ENCODE measurements at places on chromosomes 2 and 18.

DNA sequence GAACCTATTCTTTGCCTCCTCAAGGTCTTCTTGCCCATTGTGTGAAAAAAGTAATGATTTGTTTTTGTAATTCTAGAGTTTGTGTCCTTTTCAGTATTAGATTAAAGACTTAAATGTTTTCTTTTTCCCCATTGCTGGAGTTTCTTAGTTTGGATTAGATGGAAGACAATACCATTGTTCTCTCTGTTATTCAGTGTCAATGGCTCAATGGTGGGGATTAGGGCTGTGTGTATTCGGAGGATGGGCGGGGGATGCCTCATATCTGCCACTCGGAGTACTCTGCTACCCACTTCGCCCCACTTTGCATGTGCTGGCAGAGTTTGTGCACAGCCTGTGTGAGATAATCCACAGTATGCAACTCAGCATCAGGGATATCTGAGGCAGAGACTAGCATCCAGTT, 90.1 kb downstream of the KLHL29 start:
- DNase-seq: no peak

GRCh38 chr2:160660741-160661140, 167.1 kb upstream of the RBMS1 start:
- no peak for DNase-seq

GRCh38 chr2:24261441-24261840, 86.6 kb downstream of the FAM228A start:
- DNase-seq: no peak

DNA sequence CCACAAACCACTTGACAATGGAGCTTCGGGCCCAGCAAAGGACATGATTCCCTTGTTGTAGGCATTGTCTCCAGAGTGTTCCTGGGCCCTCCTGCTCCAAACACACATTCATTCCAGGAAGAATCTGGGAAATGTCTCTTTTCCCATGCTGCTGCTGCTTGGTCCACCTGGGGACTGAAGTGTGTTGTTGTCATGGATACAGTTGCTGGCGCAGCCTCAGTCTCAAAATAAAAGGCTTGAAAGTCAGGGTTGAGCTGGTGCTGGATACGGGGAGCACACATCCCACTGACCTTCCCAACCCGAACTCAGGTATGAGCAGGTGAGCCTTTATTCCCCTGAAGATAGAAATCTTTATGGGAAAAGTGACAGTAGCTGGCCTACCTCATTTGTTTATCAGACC, 30.6 kb upstream of the SPP2 start:
- DNase-seq: no peak

DNA sequence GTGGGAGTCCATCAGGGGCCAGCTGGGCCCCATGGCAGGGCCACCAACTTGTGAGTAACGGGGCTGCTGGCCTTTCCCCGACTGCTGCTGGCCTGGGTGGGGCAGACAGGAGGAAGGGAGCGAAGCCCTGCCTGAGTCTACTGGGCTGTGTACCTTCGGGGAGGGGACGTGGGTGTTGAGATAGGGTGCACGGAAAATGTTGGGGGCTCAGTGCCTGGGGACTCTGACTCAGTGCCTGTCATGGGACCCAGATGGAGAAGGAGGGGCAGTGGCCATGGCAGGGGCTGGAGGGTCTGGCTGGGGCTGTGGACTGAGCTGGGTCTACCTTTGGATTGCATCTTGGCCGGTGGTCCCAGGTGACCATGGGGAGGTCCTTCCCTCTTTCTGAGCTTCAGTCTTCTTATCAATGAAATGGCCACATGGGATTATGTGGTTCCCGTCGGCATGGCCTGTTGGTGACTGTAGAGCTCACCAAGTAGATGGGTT, 4.0 kb downstream of the SLC4A3 start:
- DNase-seq: no peak

DNA sequence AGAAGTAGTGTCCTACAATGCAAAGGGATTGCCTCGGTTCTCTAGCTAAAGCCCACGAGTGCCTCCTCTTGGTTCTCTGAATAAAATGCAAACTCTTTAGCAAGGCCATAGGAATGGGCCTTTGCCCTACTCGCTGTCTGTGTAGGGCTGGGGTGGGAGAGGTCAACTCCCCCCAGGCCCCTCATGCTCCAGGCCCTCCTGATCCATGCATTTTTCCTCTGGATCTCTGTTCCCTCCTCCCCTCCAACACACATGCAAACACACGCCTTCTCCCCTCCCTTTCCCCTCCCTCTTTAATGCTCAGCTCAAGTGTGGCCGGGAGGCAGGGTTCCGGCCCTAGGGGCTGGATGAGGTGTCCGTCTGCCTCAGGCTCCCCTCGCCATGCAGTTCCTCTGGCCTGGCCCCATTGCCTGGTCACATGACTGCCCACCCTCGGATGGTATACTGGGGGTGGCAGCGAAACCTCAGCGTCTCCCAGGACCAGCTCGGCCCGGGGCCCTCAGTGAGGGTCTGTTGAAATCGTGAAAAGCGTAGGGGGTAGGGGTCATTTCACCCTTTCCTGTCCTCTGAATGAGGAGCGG, 14.9 kb upstream of the KLF11 start:
- DNase-seq: no peak

DNA sequence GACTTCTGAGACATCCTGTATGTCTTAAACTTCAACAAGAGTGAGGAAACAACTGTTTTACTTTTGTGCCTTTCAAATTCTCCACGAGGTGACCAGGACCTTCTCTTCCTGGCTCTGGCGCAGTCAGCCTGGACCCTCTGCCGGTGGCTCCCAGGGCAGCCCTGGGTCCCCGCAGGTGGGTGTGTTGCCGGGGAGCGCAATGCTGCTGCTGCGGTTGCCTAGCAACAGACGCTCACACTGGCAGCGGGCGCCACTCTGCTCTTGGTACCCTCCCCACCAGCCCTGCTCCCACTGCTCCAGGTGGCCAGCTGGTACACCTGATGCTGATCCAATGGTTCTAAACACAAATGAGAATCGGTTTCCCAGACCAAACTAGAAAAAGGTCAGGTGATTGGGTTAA, 58.7 kb downstream of the GNAL start:
- DNase-seq: peak; percentile 55

DNA sequence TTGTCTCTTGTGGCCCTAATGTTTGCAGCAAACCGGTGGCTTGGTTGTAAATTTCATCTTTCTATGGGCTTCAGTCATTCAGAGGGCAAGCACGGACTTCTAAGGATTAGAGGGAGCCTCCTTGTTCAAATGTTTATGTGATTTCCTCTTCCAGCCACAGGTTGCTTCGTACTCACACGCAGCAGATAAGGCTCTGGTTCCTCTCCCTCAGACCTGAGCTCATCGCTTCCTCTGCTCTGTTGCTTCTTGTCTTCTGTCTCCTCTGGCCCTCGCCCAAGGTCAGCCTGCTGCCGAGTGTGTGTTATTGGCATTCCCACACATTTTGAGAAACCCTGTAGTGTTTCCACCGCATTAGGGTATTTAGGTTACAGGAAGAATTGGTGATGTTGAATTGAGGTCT, 44.0 kb downstream of the MYL12B start:
- no peak for DNase-seq

GRCh38 chr2:136242100-136242499, 124.2 kb upstream of the CXCR4 start:
- DNase-seq: no peak

GRCh38 chr2:36683002-36683401, 13.5 kb upstream of the VIT start:
- no peak for DNase-seq

DNA sequence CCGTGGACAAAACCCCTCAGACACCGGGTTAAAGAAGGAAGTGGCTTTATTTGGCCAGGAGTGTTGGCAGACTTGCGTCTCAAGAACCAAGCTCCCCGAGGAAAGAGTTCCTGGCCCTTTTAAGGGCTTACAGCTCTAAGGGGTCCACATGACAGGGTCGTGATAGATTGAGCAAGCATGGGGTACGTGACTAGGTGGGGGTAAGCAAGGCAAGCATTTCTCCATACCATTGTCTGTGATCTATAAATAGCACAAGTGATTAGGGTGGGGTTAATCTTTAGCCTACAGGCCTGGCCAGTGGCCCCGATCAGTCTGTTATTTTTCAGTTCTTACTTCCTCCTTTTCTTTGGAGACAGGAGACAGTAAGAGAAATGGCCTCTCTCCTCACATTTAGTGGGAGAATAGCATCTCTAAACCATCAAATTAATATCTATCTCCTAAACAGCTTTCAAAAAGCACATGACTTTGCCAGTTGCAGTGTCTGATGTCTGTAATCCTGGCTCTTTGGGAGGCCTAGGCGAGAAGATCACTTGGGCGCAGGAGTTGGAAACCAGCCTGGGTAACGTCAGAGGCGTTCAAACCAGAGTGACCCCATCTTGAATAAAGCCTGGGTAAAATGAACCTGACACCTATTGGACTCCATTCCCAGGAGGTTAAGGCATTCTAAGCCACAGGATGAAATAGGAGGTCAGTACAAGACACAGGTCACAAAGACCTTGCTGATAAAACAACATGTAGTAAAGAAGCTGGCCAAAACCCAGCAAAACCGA, 18.3 kb upstream of the CNOT11 start:
- DNase-seq: no peak

GRCh38 chr2:199223791-199224190, 233.9 kb downstream of the SATB2 start:
- DNase-seq: no peak

GRCh38 chr2:99537910-99538485, 48.2 kb upstream of the REV1 start:
- DNase-seq: no peak

GRCh38 chr2:113739849-113740248, 16.6 kb downstream of the SLC35F5 start:
- no peak for DNase-seq

DNA sequence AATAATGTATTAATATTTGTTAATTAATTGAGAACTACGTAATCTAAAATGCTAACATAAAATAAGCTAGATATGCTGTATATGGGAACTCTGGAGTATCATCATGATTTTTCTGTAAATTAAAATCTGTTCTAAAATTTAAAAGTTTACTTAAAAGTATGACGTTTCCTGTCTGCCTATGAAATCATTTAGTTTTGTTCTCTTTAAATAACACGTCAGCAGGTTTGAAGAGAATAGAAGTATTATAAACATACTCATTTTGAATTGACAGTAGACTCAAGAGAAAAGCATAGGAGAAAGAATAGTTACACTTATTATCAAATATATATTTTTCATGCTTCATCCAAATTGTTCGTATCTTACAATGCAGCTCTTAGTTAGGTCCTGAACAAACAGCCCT, 19.1 kb upstream of the ZNF804A start:
- no peak for DNase-seq

GRCh38 chr2:36339607-36340218, 15.9 kb upstream of the CRIM1 start:
- DNase-seq: peak; percentile 79

- DNase-seq: peak; percentile 87
Measured at GRCh38 chr2:55120634-55121359, 70.5 kb upstream of the RTN4 start.

- DNase-seq: no peak
Measured at GRCh38 chr2:113672326-113672932, 45.4 kb downstream of the RABL2A start.

- no peak for DNase-seq
Measured at GRCh38 chr2:122988395-122989221, 1036.5 kb upstream of the CNTNAP5 start.

DNA sequence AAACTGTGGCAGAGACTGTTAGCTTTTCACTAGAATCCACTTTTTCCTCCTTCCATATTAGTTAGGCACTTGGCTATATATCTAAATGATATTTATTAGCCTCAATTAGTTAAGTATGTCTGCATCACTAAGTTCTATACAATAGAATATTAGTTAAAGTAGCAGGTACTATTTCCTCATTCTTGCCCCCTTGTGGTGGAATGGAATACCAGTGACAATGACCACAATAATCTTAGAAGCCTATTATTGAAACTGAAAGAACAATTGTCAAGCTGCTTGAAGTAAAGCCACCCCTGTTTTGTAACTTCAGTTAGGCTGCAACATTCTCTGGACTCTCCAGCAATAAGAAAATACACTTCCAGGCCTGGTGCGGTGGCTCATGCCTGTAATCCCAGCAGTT, 476.3 kb upstream of the VWC2L start:
- DNase-seq: peak; percentile 32

DNA sequence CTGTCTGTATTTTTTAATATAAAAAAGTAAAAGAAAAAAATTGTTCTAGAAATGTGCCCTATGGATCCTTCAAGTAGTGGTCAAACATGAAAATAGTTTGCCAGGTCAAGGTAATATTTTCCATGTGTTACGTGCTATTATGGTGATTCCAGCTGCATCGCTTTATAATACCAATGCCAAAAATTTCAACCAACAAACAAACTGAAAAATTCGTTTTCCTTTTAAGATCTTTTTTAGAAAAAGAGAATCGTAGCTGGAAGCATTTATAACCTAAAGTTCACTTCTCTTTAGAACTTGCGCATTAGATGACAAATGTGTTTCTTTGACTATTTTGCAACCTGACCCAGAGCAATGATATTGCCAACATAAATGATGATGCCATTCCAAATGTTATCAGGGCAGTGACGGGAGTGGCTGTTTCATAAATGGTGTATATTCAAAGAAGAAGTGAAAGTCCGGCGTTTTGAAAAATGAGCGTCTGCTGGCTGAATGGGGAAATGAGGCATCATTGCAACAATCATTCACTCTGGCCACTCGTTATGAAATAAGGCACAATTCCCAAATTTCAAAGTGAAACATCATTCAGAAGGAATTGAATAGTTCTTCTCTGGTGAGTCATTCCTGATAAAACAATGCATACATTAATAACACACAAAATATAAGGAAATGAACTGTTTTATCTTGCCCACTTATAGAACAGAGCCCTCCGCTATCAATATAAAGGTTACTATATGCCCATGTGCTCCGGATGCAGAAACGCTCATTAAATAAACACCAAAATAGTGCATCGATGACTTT, 297.4 kb downstream of the TGIF1 start:
- DNase-seq: no peak

DNA sequence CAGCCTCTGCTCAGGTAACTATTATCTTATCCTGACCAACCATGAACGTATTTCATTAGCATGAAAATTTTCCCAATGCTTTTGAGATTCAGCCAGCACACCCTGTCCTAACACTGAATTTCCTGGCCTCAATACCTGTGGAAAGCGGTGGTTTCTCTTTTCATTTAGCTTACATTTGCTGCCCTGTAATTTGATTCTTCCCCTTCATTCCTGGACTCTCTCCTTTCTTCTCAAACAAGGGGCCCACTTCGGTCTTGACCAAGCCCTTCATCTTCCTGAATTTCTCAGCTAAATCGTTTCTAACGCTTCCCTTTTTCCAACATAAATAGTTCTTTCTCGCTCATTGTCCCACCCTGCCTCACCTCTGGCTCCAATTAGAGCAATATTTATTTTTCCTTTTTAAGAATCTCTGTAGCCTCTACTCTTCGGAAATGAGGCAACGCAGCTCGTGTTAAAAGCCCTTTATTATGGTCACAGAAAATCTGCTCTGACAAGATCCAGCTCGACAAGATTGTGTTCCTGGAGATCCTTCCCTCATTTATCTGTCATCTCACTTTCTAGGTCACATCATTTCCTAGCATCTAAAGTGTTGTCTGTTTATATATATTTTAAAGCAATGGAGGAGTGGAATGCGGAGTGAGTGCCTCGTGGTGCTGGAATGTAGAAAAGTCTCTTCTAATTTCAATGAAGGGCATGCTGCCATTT, 49.5 kb upstream of the BCL11A start:
- DNase-seq: no peak

Data from NCI-H526 (cell line).